ENCODE measurements at places on chromosomes 7 and 10. TPM values are rescaled to one million over a fixed set of nuclear protein-coding genes. Genes with fewer than 3 reads are reported as not detected.

GRCh38 chr10:129627442-129627841 is 160.4 kb downstream of the MGMT start:
- DNase-seq = no peak

STYXL1 gene
- 4.8 TPM for total RNA-seq

GRCh38 chr7:142024547-142024946 is 28.9 kb downstream of the MGAM start:
- no peak for DNase-seq

DNA sequence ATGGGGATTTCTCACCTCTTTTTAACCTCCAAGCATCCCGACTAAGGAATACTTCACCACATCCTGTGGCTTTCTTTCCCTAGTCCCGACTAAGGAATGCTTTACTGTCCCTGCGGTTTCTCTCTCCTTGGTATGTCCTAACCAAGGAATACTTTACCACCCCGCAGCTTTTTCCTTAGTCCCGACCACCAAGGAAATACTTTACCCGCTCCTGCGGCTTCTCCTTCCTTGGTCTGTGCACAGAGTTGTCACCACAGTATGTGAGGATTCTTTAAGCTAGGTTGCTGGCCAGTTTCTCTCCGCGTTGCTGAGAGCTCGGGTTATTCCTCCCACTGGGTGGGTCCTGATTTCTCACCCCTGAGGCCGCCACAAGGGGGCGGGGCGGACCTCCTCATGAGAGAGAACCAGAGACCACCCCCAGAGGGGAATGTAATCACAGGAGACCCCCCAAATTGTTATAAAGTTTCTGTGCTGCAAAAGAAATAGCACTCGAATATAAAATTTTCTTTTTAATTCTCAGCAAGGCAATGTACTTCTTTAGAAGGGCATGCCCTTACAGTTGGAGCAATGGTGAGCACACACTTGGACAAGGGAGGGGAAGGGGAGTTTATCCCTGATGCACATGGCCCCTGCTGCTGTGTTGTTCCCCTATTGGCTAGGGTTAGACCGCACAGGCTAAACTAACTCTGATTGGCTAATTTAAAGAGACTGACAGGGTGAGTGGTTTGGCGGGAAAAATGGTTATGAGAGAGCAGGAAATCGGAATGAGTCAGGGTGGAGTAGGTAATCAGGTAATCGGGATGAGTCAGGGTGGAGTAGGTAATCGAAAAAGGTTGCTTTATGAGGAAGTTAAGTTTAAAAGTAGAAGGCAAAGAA is 12.8 kb downstream of the SUGCT start:
- no peak for DNase-seq

DNA sequence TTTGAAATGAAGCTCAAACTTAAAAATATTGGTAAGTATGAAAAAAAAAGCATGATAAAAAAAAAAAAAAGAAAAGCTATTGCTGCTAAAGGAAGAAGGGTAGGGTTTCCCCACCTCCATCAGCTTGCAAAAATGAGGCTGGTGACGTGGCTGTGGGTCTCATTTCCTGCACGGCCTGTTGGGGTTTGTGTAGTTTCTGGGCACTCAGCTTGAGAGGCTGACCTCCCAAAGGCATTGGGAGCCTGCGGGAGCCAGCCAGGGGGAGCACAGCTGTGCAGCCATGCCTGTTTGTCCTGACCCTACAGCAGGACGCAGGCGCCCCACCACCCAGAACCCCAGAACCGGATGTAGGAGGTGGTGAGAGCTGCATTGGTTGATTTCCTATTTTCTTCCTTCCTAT is 48.8 kb upstream of the CARD11 start:
- peak; percentile 82 for DNase-seq

DNA sequence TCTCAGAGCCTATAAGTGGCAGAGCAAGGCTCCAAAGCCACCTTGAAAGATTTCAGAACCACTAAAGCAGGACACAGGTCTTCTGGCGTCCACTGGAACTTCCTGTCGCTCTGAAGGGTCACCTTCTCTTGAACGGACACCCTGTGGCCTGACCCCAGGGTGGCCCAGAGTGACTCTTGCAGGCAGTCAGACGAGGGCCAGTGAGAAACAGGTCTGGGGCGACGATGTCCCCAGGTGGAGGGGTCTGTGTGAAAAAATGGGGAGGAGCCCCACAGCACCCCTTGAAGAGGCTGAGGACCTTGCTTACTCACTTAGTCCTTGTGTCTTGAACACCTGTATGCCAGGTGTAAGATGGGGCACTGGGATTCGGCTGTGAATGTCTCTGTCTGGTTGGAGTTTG is 946 bp upstream of the RASGEF1A start:
- DNase-seq = peak; percentile 56

- DNase-seq = no peak
Measured at GRCh38 chr7:102222445-102222844, 64.2 kb upstream of the SH2B2 start.

ENKUR gene
- not detected for total RNA-seq

DNA sequence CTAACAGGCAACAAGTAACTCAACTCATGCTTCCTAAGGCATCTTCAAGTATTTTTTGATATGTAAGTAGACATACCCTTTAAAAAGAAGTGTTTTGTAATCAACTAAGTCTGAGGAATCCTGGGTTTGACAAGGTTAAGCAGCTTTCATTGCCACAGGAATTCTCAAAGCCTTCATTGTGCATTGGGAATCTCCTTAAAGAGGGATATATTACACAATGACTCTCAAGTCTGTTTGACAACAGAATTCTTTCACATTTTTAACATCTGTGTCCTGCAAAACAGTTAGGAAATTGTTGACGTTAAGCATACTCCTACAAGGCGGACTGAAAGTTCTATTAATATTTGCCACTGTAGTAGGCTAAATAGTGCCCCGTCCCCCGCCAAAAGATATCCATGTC is 71.4 kb downstream of the SGMS1 start:
- no peak for DNase-seq

DNA sequence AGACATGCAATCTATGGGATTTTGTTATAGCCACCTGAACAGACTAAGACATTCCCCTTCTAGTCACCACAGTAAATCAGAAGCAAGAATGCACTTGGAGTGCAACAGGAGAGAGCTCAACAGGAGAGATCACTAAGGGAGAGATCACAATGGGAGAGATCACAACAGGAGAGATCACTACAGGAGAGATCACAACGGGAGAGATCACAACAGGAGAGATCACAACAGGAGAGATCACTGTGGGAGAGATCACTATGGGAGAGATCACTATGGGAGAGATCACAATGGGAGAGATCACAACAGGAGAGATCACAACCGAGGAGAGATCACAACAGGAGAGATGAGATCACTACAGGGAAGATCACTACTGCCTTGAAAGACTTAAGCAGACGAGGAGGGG is 238.5 kb upstream of the PITRM1 start:
- no peak for DNase-seq

FGFBP3 gene
- 1.5 TPM for total RNA-seq

SYT15 gene
- total RNA-seq = 6.8 TPM

IL2RA gene
- total RNA-seq = 6.4 TPM

CDHR3 gene
- 3.5 TPM for total RNA-seq

- no peak for DNase-seq
Measured at GRCh38 chr10:74988054-74988775, 123.2 kb upstream of the SAMD8 start.

DNA sequence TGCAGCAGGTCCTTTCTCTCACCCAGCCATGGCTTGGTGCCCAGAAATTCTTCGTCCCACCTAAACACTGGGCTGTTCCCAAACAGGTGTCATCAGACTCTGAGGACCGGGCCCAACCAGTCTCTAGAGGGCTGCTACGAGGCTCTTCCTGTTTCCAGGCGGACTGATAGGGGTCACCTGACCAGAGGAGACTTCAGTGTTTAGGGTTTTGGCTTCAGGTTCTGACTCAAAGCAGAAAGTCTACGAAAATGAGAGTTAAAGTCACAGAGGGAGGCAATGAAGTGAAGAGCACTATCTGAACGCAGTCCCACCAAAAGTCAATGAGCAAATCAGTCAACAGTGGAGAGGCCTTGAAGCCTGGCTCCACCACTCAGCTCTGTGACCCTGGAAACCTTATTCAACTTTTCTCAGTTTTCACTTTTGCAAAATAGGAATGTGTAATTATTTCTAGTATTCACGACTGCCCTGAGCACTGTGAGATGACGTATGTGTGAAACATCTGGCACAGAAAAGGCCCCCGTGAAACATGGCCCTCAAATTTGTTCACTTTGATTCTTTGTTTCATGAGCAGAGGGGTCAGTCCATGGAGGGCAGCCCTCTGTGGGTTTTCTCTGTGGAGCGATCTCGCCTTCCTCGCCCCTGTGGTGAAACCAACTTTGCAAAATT is 189.9 kb upstream of the PDE1C start:
- DNase-seq = no peak

ABCB1 gene
- total RNA-seq = 4.1 TPM

- no peak for DNase-seq
Measured at GRCh38 chr10:70286616-70287015, 2.8 kb upstream of the NPFFR1 start.

DNA sequence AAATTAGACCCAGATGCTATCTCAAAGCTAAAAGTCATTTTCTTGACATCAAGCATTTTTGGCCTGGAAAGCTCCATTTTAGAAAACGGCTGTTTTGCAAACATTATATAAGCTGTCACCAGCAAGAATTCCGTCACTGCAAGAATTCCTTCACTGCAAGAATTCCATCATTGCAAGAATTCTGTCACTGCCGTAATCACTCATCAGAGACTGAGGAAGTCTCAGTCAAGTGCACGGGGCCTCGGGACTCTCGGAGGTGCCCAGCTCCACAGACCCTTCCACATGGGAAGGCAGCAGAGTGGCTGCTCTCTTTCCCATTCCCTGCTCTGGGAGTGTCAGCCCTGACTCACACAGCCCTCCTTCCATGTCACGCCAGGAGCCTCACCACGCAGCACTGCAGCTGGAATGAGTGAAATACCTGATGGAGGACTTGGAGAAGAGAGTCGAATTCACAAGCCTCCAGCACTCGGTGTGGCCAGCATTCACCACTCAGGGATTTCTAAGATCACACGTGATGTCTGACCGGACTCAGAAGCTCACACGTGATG is 168.3 kb downstream of the PTPRN2 start:
- peak; percentile 66 for DNase-seq

- no peak for DNase-seq
Measured at GRCh38 chr10:61160253-61160652, 216.3 kb upstream of the RHOBTB1 start.

EPO gene
- not detected for total RNA-seq

DNA sequence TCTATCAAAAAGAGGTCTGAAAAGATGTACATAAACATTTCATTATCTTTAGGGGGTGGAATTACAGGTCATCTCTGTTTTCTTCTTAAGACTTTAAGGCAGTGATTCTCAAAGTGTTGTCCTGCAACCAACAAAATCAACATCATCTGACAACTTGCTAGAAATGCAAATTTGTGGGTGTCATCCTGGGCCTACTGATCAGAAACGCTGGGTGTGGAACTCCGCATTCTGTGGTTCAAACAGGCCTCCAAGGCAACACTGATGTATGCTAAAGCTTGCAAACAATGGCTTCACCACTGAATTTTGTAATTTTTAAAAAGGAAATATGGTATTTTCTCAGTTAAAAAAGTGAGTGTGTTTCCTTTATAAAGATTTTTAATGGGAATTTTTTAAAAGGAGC is 402.0 kb upstream of the LRRN3 start:
- no peak for DNase-seq

DNA sequence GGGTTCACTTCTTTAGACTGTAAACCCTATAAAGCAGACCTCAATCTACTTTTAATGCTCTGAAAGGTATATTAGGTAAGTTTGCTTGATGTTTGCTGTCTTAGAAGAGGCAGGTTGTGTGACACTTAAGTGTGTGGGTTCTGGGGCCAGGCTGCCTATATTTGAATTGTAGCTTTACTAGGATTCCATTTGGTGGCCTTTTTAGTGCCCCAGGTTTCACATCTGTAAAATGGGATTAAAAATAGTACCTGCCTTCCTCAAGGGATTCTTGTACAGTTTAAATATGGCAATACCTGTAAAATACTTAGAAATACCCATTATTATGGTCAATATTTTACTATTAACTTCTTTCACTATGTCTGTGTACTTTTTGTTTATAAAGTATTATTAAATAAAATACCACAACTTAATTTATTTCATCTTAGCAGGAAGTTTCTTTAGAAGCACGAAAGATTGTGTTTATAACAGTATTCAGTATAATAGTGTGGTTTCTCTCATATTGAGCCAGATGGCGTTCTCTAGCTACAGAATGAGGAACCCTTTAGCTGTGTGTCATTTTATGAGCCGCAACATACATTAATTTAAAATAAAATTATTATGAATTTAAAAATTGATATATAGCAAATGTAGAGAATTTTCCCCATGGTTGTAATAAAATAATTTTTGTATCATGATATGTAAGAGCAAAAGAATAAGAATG is 94.2 kb downstream of the CDK14 start:
- DNase-seq = no peak

TRPV5 gene
- not detected for total RNA-seq

SPDYE11 gene
- not detected for total RNA-seq

FAM131B gene
- 1.1 TPM for total RNA-seq

GIMAP5 gene
- 13.8 TPM for total RNA-seq
